Amniotic epithelial cell (primary cell): ENCODE measurements at places on chromosomes 7 and 10.

DNA sequence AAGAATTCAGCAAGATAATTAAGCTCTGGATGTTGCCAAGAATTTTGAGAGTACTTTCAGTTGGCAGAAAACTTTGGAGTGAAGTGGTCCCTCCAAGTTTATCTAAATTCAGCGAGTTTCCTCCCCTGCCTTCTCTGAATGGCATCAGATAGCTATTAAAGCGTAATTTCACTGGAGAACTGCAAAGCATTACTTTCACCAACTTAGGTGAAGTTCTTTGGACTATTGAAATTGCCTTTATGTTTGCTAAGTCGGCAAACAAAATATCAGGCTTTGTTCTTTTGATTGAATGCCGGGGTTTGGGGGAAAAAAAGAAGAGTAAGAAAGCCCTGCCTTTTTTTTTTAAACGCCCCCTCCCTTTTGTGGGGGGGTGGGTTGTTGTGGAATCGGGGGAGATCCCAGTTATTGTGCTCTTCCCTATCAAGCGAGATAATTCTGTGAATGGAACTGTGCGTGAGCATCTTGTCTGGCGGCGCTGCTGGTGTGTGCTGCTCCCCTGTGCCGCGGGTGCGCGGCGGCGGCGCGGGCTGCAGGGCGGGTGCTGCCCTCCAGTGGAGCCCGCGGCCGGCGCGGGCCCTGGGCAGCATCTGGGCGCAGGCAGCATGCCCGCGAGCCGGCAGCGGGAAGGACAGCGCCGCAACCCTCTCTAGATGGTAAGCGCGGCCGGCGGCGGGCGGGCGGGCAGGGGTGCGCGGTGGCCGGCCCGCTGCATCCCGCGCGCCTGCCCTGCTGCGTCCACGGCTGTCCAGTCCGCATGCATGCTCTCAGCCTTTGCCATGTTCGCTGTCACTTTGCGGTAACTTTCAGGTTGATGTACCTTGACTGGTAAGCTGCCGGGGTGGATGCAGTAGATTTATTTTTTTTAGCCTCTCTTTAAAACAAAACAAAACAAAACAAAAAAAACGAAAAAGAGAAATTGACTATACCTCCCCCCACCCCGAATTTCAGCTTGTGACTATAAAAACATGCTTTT, 176.5 kb downstream of the TCF7L2 start:
- DNase-seq = peak; percentile 63

- DNase-seq = no peak
Measured at GRCh38 chr10:20232079-20232705, 416.0 kb downstream of the PLXDC2 start.

GRCh38 chr7:144473908-144474307, 70.4 kb upstream of the NOBOX start:
- no peak for DNase-seq

GRCh38 chr7:149881328-149882247, 7.8 kb downstream of the ATP6V0E2 start:
- no peak for DNase-seq

DNA sequence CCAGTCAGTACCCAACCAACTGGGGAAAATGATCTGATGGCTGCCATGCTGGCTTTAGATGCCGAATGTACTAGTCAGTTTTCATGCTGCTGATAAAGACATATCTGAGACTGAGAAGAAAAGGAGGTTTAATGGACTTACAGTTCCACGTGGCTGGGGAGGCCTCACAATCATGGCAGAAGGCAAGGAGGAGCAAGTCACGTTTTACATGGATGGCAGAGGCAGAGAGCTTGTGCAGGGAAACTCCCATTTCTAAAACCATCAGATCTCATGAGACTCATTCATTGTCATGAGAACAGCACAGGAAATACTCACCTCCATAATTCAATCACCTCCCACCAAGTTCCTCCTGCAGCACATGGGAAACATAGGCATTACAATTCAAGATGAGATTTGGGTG, 508.9 kb upstream of the NRP1 start:
- no peak for DNase-seq
